ENCODE measurements at places on chromosomes 2 and 18.

GRCh38 chr2:227474410-227474809 lies 2.5 kb downstream of the AGFG1 start:
- no peak for DNase-seq

DNA sequence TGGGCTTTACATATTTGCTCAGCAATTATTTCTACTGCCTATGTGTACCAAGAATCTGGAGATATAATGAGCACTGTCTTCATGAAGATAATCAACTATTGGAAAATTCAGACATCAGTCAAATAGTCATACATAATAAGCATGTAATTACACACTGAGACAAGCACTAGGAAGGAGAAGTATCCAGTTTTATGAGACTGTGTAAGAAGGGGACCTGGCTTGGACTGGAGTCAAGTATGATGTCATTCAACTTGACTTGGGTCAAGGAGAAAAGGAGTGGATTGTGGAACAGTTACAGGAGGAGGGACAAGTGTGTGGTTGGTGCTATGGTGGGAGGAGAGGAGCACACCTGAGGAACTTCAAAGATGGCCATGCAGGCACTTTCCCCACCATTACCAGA lies 419.8 kb upstream of the TRIB2 start:
- DNase-seq, result no peak

DNA sequence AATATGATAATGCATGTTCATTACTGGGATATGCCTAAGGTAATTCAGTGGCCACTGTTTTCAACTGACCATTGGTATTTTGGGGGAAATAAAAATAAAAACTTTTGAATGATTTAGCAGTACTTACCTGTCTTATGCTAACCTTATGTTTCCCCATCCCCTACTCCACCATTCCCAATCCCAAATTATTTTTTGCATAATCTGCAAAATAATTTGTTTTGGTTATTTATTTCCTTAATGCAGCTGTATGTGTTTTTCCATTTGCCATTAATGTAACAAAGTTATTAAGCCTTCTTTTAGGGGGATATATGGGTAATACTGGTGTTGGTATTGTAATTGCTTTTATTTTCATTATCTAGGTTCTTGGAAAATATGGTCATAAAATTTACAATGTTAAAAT lies 213.9 kb upstream of the GULP1 start:
- DNase-seq, result no peak

DNA sequence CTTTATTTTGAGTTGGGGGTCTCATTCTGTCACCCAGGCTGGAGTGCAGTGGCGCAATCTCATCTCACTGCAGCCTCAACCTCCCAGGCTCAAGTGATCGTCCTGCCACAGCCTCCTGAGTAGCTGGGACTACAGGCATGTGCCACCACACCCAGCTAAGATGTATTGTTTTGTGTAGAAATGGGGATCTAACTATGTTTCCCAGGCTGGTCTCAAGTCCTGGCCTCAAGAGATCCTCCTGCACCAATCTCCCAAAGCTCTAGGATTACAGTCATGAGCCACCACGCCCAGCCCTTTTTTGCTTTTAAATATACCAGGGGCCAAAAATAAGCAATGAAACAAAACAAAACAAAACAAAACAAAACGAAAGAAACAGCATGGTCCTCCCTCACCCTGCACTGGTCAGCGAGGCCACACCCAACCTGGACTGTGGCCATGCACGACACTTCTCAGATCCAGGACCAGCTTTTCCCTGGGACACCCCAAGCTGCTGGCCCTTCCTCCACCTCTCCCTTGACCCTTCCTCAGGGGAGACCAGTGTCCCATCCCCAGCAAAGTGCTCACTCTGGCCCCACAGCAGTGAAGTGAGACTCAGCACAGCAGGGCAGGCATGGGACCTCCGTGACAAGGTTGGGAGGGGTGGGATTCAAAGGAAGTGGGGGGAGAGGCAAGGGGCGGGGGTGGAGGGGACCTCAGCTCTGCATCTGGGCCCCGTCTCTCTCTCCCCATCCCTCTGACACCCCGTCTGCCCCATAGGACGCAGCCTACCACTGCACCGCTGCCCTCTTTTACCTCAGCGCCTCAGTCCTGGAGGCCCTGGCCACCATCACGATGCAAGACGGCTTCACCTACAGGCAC lies 23.5 kb downstream of the MAL start:
- no peak for DNase-seq

DNA sequence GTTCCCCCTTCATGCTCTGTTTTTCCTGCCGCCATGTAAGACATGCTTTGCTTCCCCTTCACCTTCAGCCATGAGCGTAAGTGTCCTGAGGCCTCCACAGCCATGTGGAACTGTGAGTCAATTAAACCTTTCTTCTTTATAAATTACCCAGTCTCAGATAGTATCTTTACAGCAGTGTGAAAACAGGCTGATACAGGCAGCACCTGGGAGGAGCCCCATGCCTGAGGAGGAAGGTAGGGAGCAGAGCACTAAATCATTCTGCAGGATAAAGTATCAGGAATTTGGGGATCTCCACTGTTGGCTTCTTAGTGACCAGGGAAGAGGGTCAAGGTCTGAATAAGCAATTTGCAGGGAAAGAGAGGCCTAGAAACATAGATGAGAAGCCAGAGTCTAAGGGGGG lies 78.0 kb downstream of the KCNF1 start:
- DNase-seq, result no peak

Data from NCI-H146 (cell line).